Peyer's patch (tissue), 4 donors: ENCODE measurements at places on chromosomes 6 and 20.

- DNase-seq: no peak
Measured at GRCh38 chr20:45097485-45098102, 3.3 kb downstream of the KCNS1 start.

DNA sequence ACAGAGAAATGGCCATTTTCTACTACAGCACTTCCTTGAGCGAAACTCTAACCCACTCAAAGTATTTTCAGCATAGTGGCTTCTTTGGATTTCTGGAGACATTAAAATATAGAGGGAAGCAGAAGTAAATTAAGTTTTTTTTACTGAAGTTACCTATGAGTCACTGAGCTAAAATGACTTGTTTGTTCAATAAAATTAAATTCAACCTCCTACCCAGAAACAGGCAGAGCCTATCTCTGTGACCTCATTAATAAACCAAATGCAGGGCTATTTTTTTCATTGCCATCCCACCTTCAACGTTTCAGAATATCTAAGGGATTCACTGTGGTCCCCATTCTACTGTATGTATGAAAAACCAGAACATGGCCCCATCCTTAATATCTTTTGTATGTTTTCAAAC lies 133.0 kb downstream of the MTFR2 start:
- DNase-seq: no peak

GRCh38 chr6:166757232-166758135 lies 130.4 kb upstream of the RPS6KA2 start:
- no peak for DNase-seq

DNA sequence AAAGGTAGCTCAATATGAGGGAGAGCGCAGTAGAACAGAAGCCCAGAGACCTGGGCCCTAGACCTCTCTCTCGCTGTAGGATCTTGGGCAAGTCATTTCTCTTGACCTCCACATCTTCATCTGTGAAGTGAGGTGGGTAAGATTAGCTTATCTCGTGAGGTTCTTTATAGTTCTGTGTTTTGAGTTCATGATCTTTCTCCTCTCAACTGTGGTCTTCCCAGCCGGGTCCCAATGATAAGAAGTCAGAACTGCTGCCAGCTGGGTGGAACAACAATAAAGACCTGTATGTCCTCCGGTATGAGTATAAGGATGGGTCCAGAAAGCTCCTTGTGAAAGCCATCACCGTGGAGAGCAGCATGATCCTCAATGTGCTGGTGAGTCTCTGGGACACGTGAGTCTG lies 6.9 kb downstream of the PSMF1 start:
- no peak for DNase-seq

DNA sequence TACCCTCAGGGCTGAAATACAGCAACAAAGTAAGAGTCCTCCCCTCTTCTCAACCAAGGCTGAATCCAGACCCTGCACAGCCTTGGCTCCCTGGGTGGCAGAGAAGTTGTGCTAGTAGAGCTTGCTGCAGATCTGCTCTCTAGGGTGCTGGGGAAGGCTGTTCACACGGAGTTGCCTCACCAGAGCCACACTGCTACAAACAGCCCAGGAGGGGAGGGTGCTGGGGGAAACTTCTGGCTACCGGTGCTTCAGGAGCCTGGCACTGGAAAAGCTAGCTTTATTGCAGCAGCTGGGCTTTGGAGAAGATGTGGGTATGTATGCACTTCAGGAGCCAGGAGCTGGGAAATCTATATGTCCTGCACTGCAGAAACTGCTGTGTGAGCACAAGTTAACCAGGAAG lies 37.6 kb upstream of the SUPT3H start:
- no peak for DNase-seq

DNA sequence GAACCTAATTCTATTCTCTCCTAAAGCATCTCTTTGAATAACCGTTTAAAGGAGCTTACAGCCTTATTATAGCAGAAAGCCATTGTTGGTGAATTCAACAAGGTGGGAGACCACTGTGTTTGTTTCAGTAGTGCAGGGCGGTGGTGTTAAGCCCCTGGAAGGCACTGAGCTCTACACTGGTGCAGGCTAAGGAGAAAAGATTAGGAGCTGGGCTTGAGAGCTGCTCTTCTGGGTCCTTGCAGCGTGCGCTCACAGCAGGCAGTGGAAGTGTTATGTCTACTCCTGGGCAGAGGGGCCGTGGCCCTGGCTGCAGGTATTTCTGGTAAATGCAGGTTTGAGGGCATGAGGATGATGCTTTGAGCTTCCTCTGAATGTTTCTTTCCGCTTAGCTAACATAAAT lies 361.2 kb downstream of the RNF144B start:
- DNase-seq: no peak

DNA sequence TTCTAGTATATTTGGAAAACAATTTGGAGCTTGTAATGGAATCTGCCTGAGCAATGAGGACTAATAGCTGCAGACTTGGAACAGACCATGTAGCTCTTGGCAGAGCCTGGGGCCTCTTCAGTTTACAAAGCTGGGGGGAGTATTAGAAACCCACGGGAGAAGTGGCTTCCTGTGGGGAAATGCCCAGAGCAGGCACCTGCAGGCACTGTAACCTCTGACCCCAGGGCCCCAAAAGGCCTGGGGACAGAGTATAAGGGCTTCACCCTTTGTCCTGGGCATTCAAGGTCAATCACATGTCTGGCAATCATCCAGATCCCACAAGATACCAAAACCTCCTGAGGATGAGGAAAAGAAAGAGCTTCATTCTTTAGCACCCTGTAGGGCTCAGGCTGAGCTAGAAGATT lies 19.4 kb downstream of the PKIG start:
- DNase-seq: no peak

DNA sequence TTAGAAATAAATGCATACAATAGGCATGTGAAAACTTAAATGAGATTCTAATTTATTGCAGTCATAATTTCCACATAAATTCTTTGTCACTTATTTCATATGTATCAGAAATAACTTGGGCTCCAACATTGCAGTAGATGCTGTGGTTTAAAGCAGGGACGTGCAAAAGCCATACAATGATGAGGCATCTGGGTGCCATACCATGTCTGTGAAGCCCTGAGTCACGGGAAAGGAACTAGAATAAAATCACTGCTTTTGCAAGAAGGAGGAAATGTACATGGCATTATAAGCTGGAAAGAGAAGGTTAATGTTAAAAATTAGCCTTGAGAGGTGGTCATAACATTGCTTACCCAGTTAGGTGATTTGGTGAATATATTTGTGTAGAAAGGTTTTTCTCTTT lies 180.4 kb downstream of the SASH1 start:
- no peak for DNase-seq

DNA sequence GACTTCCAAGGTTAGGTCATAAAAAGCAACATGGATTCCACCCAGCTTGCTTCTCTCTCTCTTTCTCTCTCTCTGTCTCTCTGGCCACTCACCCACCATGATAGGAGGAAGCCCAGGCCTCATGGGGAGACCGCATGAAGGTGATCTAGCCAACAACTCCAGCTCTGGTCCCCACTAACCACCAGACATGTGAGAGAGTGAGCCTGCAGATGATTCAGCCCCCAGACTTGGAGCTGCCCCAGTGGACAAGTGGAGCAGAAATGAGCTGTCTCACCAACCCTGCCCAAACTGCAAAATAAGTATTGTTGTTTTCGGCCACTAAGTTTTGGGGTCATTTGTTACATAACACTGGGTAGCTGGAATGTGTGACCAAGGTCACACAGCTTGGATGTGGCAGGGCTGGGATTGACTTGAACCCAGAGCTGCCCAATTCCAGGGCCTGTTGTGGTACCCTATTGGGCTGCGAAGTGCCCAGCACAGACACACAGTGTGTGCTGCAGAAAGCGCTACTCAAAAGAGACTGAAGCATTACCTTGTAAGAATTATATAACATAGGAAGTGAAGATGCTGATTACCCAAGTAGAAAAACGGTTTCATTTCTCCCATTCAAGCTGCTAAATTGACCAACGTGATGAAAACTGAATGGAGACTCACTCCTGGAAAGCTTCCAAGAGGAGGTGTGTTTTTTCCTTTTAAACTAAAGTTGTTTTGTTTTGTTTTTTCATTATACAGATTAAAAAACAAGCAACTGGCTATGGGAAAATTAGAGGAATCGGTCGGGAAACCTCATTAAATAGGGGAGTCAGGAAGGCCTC lies 9.1 kb upstream of the TLDC2 start:
- no peak for DNase-seq

DNA sequence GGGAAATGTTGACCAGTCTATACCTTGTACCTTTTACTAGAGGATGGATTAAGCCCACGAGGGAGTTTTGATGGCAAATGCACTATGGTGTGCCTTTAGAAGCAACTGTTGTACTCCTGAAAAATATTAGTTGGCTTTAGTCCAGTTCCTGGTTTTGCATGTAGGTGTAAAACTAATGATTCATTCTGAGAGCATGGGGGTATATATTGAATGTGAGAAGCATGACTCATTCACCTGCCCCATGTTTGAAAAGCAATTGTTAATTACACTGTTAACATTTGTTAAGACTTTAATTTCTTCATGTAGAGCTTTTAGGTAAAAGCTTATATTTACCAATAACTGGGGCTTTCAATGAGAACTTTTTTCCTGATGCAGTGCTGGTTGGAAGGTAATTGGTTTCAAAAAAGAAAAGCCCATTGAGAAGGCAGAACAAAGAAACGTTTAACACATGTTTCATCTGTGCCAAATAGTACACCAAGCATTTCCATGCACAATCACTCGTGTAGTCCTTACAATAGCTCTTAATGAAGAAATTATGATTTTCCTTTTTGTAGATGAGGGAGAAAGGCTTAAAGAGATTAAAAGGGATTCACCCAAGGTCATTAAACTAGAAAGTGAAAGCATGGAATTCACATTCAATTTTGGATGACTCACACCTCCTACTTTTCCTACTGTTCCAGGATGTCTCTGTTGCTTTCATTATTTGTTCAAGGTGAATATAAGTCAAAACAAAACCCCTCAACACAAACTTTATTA lies 134.1 kb downstream of the CCDC170 start:
- no peak for DNase-seq

DNA sequence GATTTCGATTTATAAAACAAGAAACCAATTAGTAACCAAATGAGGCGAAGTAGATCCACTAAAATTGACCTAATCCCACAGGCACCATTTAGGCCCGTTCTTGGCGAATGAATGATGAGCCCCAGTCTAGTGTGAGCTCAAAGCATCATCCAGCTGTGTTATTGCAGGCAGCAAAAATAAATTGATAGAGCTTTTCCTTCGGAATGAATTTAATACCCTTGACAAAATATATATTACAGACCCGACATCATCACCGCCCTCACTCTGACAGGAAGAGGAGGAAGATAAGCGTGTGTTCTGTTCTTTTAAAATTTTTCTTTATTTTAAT lies 7.8 kb downstream of the SIM1 start:
- DNase-seq: no peak

- DNase-seq: no peak
Measured at GRCh38 chr6:34143196-34143883, 2.5 kb downstream of the GRM4 start.

DNA sequence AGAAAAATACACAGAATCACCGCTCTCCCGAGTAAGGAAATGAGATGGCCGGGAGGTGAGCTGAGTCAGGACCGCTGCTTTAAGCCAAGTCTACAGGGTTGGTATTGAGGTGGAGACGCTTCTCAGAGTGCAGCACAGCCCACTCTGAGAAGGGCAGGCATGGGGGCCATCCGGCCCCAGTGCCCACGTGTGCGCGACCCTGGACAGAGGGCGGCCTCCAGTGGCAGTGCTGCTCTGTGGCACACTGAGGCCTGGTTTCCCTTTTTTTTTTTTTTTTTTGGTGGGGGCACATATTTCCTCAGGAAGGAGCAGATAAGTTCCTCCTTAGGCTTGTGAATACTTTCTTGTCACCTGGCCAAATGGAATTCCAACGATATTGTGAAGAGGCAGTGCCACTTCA lies 88.8 kb downstream of the FOXC1 start:
- no peak for DNase-seq

GRCh38 chr20:32429745-32430360 lies 71.7 kb downstream of the ASXL1 start:
- DNase-seq: no peak

DNA sequence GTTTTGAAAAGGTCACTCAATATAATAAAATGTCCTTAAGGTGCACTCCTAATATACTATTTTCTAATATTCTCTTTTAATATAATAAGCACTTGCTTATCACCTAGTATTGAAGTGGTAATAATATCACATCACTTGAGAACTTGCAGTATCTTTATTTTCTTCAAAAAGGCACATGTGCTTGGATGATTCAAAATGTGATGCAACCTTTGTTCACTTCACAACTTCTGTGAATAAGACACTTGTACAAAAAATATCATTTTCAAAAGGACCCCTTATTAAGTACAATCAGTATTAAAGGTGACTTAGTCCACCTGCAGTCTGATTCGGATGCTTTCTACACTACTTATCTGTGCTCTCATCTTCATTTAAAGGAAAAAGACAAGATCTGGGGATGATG lies 3.4 kb downstream of the PRELID3B start:
- DNase-seq: no peak

- no peak for DNase-seq
Measured at GRCh38 chr6:122619309-122619708, 9.1 kb downstream of the PKIB start.

DNA sequence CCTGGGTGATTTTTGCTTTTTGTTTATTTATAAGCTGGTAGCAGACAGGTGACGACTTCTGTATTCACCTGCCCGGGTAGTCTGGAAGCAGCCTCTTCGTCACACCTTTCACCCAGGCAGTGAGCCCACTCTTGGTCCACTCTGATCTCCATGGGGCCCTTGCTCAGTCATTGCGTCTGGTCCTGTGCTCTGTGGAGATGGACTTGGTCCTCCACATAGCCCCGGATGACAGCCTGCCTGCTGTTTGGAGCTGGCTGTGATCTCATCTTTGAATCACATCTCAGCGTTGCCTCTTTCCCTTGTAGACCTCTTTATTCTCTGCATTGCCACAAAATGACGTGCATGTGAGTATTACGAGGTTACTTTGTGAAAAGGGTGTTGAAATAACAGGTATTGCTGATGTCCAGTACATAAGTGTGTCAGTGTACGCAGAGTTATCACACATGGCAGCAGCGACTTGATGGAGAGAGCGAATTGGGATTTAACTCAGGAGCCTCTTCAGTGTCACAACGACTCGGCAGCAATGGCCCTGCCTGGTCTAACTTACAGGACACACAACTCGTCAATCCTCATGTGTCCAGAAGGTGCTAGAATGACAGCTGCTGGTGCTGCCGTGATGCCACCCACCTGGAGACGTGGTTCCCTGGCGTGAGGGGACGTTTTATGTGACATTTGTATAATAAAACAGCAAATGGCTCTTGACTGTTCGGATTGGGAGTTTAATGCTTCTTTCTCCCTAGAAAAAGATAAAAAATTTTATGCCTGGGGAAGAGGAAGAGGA lies 24.2 kb upstream of the FRMD1 start:
- no peak for DNase-seq

DNA sequence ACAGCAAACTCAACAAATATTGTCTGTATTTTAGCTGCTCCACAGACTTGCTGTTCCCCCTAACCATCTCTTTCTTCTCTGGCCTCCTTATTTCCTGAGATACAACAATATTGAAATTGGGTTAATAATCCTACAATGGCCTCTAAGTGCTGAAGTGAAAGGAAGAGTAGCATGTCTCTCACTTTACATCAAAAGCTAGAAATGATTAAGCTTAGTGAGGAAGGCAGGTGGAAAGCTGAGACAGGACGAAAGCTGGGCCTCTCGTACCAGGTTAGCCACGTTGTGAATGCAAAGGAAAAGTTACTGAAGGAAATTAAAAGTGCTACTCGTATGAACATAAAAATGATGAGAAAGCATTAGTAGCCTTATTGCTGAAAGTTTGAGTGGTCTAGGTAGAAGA lies 63.8 kb downstream of the ELOVL5 start:
- no peak for DNase-seq

GRCh38 chr6:7765575-7766325 lies 39.9 kb downstream of the BMP6 start:
- no peak for DNase-seq

GRCh38 chr6:90293319-90293953 lies 3.2 kb downstream of the BACH2 start:
- DNase-seq: no peak

- DNase-seq: no peak
Measured at GRCh38 chr6:115365783-115366182, 694.9 kb downstream of the FRK start.
